ENCODE measurements at places on chromosomes 16 and 17.

- DNase-seq = no peak
Measured at GRCh38 chr16:89452241-89452640, 38.1 kb downstream of the ANKRD11 start.

- no peak for DNase-seq
Measured at GRCh38 chr17:62895320-62896301, 70.4 kb upstream of the TANC2 start.

GRCh38 chr17:71251951-71252350 lies 868.9 kb upstream of the SOX9 start:
- no peak for DNase-seq

- no peak for DNase-seq
Measured at GRCh38 chr16:68851601-68852000, 8.3 kb downstream of the TANGO6 start.

GRCh38 chr16:23924128-23924527 lies 88.3 kb downstream of the PRKCB start:
- DNase-seq = no peak

DNA sequence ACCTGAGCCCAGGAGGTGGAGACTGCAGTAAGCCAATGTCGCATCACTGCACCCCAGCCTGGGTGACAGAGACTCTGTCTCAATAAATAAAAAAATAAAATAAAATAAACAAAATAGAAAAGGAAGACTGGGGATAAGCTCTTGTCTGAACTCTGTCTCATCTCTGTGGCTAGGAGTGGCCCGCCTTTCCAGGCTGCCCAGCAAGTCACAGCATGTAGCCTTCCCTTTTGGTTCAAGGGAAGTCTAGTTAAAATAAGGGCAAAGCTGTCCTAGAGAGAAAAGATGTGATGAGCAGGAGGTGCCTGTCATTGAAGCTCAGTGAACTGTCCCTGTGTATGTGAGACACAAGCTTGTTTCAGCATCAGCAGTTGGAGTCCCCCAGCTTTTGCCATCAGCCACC lies 2.7 kb upstream of the GFAP start:
- no peak for DNase-seq

DNA sequence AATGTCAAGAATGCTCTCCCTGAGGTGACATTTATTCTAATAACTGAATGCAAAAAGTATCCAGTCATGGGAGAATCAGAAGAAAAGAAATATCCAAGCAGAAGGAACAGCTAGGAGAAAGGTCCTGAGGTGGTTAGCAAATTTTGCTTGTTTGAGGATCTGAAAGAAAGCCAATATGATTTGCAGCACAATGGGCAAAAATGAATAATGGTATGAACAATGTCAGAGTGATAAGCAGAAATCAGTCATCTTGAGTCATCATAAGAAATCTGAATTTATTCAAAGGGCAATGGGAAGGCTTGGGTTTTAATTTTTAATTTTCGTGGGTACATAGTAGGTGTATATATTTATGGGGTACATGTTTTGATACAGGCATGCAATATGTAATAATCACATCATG lies 68.5 kb downstream of the BRIP1 start:
- no peak for DNase-seq
